A673 (cell line): ENCODE measurements at places on chromosomes 1 and 21.

- no peak for DNase-seq
These were observed 126.6 kb upstream of the CACNA1E start for GRCh38 chr1:181356505-181357340.

DNA sequence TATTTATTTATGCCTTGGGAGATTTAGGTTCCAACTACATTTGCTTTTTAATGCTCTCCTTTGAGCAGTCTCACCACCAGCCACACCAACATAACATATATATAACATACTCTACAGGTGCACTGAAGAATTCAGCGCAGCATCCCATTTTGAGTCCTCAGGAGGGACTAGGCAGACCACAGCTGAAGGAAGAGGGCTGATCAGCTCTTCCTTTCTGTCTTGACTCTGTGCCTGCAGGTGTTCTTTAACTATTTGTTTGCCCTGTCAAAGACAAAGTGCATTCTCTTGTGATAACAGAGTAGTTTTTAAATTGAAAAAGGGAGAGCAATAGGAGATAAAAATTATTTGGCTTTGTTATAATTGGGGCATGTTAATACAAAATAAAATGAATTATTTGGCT is 17.0 kb downstream of the HIPK1 start:
- no peak for DNase-seq

DNA sequence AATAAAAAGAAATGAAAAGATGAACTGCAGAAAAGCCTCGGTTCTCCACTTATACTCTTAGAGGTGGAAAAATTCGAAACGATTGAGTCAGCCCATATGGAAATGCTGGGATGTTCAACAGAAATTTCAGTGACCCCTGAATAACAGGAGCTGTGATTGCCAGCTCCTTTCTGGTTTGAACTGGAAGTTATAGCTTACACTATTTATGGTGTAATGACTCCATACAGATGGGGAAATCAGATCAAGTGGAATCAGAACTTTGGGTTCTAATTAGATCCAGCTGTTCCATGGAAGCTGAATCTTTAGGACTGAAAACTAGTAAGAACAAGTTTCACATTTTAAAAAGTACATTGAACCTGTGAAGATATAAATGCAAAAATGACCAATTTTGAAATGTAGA is 569.3 kb upstream of the ZRANB2 start:
- peak; percentile 9 for DNase-seq

GRCh38 chr1:235425357-235425756 is 58.1 kb downstream of the TBCE start:
- DNase-seq, result no peak

DNA sequence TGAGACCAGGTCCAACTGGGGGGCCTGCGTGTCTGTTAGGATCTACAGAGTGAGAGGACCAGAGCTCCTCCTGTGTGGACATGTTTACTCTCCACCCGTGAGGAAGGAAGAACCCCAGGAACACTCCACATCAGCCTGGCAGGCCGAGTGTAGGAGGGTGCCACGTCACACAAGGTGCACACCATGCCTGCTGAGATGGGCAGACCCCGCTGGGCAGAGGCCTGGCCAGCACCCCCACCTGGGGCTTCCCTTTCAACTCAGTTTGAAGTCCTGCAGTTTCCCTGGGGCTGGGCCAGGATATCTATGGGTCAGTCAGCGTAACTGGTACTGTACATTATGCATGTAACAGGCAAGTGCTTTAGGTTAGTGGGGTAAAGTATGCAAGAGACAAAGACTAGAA is 30.1 kb upstream of the PCBP3 start:
- DNase-seq, result no peak

GRCh38 chr1:34155860-34156259 is 9.2 kb downstream of the CSMD2 start:
- DNase-seq, result no peak

DNA sequence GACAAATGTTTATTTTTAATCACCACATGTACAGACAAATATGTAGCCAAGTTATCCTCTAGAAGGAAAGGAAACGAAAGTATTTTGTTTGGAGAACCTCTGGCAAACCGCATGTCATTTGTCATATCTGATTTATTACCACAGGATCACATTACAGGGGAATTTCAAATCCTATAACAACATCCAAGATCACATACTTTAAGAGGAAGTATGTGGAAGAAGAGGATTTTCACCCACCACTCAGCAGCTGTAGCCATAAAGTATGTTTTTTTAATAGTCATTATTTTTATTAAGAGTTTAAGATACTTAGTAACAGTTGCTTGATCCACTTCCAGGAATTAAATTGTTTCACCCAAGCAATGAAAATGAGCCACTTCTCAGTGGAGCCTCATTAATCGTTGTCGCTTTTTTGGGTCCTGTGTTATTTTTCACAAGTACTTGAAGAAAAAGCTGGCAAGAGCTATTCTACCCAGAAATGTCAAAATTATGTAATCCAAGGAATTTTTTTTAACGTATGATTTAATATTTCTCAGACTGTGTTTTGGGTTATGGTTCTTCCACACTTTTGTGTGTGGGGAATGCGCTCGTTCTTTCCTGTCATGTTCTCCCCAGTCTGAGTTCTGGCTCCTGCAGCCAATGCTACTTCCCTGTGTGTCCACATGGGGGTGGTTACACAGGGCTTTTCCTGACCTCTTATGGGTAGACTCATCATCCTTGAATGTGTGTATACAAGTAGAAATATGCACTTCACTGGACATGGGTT is 6.9 kb downstream of the SERTAD4 start:
- DNase-seq, result peak; percentile 61

DNA sequence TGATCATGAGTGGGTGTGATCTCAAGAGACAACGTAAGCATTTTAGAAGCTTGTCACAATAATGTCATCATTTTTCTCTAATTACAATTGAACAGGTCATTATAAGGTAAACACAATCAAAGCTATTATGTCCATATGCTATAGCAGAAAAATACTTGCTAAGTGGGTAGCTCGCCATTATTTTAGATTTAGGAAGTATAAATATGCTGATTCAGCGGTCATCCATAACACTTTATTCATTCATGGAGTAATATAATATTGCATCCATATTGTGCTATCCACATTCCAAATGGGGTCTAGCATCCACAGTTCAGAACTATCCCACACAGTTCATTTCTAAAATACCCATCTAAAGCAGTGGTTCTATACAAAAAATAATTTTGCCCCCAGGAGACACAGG is 8.4 kb downstream of the KRTAP15-1 start:
- DNase-seq, result no peak

DNA sequence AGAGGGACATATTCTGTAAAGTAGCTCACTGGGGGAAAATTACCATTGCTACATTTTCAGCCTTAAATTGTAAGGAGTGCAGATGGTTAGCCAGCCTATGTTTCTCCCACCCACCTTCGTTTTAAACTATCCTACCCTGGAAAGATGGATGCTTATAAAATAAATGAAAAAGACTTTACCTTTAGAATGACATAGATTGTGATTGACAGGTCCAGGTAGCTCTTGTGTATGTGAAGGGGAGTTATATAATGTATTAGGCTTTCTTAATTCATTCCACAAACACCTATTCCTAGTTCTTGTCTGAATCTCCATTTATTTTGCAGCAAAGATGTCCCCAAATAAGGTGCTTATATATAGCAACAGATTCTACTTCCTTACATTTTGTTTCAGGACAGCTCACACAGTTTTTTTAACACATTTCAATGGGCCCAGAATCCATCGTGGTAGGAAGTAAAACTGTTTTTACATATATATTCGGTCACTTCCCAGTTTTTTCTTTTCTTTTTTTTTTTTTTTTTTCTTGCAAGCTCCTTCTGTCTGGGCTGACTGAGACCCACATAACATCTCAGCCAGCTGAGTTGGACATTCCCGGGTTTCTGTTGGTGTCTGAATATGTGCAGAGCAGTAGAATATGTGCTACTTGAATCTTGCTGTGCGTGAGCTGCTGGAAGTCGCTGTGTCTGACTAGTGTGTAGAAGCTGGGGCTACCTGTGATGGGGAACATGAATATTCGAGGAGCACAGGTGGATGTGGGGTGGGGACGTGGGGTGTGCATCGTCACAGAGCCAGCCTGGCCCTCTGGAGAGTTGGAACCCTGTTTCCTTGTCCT is 27.8 kb downstream of the UCK2 start:
- no peak for DNase-seq

DNA sequence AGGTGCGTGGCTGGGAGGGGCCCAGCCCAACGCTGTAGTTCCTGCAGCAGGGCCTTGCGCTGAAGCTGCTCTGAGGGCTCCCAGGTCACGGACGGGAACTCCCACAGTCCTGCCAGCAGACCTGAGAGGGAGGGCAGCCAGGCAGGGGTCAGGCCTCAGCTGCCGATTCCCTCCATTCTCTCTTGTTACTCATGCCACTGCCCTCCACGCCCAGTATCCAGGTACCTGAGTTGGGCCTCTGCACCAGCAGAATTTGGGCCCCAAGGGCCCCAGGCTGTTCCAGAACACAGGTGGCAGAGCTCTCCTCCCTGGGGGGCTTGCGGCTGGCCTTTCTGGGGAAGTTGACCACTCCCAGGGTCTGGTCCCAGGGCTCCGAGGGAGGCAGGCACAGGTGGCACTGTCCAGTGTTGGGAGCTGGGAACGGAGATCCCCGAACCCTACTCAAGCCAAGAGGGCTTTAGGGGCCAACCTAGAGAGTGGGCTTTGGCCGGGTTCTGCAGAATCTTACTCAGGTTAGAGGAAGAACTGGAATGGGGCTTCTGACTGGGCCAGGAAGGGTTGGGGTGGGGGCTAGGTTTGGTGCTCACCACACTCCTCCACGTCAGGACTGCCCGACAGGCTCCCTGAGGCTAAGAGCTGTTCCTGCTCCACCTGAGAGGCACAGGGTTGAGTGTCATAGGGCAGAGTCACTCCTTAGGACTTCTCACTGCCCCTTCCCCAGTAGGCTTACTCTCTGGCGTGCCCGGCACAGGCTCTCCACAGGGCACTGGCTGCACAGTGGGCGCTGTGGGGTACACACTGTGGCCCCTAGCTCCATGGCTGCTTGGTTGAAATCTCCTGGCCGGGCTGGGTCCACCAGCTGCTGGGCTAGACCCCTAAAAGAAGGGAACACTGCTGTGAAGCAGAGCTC is 5.0 kb downstream of the HPDL start:
- DNase-seq, result no peak

- DNase-seq, result peak; percentile 64
These were observed 832 bp downstream of the HCN3 start for GRCh38 chr1:155277902-155278688.

- no peak for DNase-seq
These were observed 65.6 kb upstream of the TTC34 start for GRCh38 chr1:2867087-2867425.

DNA sequence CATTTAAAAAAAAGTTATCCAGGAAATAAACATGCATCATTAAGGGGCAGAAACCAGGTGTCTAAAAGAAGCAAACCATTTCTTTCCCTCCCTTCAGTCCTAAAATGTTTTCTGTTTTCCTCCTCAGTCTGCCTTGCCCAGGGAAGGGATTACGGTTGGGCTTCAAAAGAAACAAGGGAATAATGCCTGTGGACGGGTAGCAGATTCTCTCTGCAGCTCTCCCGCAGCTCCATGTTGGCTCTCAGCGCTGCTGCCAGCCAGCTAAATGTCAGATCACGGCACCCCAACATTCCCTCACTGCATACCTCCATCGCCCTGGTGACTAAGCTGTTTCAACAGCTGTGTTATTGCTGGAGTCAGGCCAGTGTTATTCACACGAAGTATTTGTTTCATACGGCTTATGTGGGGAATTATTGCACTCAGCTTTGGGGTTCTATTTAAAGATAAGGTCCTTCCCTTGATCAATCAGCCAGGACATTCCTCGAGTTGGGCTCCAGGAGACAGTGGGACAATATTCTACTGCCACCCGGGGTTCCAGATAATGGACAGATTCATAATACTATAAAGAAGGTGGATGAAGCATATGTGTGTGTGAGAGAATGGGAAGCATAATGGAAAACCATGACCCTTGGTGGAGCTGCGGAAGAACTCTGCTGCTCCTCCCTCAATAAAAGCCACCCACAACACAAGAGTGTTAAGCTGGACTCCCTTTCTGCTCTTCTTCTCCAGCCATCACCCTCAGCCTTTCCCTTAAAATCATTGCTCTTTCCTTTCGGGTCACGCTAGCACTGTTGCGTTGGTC is 58.2 kb downstream of the WLS start:
- peak; percentile 60 for DNase-seq

GRCh38 chr1:58432851-58433668 is 113.5 kb downstream of the OMA1 start:
- peak; percentile 92 for DNase-seq

GRCh38 chr1:109876617-109877316 is 33.9 kb upstream of the CSF1 start:
- no peak for DNase-seq

DNA sequence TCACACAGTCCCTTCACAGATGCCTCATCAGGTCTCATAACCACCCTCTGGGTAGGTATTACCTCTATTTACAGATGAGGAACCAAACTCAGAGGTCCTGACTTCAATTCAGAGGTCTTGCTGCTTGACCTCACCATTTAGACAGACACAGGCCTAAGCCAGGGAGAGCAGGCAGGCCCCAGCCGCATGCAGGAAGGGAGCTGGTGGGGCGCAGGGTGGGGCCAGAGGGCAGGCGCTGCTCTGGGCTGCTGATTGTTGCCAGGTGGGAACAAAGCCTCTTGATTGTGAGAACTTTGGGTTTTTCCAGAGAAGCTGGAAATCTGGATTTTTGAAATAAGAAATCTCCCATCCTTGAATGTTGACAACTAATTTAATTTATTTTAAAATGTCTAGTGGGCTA is 19.9 kb upstream of the PRELP start:
- no peak for DNase-seq

DNA sequence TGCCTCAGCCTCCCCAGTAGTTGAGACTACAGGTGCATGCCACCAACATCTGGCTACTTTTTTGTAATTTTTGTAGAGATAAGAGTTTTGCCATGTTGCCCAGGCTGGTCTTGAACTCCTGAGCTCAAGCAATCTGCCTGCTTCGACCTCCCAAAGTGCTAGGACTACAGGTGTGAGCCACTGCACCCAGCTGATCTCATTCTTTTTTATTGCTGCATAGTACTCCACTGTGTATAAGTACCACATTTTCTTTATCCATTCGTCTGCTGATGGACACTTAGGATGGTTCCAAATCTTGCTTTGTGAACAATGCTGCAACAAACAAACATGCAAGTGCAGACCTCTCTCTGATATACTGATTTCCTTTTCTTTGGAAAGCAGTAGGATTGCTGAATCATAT is 59.5 kb downstream of the UROD start:
- DNase-seq, result no peak

- no peak for DNase-seq
These were observed 93.3 kb upstream of the ZNHIT6 start for GRCh38 chr1:85801520-85801919.

GRCh38 chr1:43764581-43764980 is 57.2 kb downstream of the ST3GAL3 start:
- DNase-seq, result no peak

- peak; percentile 59 for DNase-seq
These were observed 151.4 kb downstream of the PTGER3 start for GRCh38 chr1:70896224-70896623.

GRCh38 chr1:107963601-107964335 is 1.2 kb downstream of the VAV3 start:
- peak; percentile 14 for DNase-seq

GRCh38 chr1:47703981-47704596 is 266.2 kb downstream of the FOXD2 start:
- peak; percentile 62 for DNase-seq

DNA sequence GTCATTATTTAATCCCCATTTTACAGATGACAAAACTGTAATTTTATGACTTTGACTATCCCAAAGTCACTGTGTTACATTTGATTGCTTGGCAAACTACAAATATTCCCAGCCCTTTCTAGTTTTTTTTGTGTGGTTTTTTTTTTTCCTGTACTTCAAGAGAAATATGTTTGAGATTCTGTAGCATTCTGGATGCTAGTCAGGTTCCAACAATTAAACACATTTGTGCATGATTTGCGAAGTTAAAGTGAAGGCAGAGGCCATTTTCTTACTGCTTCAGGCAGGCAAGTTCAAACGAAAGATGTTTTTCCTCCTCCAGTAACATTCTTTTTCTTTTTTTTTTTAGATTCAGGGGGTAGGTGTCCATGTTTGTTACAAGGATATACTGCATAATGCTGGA is 107.9 kb upstream of the SERTAD4 start:
- DNase-seq, result peak; percentile 81
